ENCODE measurements at places on chromosomes 12 and 14.

DNA sequence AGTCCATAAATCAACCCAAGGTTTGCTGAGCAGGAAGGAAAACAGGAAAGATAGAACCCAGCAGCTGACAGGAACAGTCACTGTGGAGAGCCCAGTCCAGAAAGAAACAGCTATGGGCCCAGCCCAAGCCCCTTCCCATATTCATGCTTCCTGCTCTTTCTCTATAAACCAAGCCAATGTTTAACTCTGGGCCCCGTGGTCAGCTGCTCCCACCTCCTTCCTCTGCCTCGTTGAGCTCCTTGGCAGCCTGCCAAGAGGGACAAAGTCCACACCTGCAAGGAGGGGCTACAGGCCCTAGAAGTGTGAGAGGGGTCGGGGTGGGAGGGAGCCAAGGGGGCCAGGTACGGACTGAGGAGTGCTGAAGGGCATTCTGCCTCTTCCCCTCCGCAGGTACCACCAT is 10.0 kb downstream of the SLC6A13 start:
- DNase-seq = no peak

DNA sequence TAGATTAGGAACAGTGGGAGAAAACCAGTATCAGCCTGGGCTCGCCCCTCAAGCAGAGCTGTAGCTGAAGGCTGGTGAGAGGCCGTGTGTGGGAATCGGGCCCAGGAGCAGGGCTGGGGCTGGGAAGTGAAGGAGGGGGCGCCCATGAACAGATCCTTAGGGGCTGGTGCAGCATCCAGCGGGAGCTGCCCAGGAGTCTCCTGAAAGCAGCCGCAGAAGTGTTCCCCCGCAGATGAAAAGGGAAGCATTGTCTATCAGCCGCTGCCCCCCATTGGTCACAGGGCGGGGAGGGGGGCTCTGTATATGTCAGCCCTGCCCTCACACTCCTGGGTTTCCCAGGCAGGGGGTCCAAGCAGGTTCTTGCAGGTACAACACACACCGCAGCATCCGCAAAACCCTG is 15.6 kb upstream of the RFLNA start:
- no peak for DNase-seq

GRCh38 chr12:111024205-111024801 is 103.9 kb upstream of the MYL2 start:
- peak; percentile 68 for DNase-seq

DNA sequence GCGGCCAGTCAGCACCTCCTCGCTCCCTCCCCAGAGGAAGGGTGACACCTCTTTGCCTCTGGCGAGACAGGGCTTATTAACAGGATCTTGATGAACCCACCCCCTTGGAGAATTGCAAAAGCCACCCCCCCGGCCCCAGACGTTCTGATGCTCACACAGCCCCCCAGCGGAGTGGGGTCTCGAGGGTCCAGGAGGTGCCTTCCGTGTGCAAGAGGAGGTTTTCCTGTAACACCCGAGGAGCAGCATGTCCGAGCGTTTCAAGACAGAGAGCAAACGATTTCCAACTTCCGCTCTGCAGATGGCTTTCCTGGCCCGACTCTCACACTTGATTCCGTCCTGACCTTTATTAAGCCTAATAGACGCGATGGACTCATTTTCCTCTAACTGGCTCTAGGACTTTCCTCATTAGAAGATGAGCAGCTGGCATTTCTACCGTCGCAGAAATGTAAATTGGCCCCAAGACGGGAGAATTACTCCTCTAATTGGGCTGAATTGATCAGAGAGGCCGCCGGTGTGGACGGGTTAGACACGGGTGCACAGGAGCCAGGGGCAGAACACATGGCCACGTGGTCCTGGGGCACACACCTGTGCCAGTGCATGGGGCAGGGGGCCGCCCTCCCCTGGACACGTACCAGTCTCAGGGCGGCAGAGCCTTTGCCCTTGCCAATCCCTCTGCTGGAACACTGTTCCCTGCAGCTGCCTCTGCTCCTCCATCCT is 84.4 kb downstream of the NOC4L start:
- DNase-seq = no peak

DNA sequence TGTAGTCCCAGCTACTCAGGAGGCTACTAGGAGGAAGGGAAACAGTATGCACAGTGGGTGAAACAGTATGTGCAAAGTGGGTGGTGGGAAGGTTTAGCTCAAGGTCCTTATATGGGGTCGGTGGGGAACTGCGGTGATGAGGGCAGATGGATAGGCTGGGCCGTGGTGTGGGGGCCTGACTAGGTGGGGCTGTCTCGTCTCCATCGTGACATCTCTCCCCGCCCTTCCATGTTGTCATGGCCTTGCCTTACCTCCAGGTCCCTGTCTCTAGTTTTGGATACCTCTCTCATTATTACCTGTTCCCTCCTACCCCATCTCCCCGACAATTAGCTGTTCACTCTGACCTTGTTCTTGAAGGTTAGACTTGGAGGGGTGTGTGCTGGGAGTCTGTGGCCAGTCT is 4.4 kb upstream of the NR4A1 start:
- no peak for DNase-seq

DNA sequence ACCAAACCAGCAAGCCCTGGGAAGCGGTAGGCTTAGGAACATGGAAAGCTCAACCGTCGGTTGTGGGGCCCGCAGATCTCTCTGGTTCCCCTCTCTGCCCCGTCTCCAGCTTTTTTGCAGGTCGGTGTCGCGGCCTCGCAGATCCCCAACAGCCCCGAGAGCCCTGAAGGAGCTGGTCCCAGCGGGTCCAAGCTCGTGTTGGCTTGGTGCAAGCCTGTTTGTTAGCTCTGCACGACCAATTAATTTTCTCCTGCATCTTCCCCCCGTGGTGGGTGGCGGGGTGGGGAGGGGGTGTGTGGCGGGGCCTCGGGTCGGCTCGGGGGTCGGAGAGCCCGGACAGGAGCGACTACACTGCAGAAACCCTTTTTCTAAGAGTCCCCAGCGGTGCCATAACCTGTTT is 449 bp upstream of the SLC24A4 start:
- no peak for DNase-seq

- DNase-seq = no peak
Measured at GRCh38 chr12:2666846-2667245, 127.9 kb upstream of the FKBP4 start.

DNA sequence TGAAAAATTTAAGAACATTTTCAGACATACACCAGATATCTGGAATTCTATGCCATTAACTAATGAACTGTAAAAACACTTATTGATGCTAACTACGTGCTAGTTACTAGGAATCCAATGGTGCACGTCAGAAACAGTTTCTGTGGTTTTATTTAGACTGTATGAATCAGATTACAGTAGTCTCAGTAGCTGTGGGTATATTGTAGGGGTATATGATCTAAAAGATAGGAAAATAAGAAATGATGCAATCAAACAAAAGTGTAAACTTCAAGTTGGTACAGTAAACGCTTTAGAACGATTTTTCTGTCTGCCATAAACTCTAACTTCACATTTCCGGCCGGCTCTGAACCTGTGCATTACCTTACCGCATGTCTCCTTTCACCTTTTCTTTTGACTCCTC is 2.3 kb downstream of the ABCC9 start:
- no peak for DNase-seq

GRCh38 chr12:54140588-54141388 is 48.0 kb downstream of the SMUG1 start:
- no peak for DNase-seq

DNA sequence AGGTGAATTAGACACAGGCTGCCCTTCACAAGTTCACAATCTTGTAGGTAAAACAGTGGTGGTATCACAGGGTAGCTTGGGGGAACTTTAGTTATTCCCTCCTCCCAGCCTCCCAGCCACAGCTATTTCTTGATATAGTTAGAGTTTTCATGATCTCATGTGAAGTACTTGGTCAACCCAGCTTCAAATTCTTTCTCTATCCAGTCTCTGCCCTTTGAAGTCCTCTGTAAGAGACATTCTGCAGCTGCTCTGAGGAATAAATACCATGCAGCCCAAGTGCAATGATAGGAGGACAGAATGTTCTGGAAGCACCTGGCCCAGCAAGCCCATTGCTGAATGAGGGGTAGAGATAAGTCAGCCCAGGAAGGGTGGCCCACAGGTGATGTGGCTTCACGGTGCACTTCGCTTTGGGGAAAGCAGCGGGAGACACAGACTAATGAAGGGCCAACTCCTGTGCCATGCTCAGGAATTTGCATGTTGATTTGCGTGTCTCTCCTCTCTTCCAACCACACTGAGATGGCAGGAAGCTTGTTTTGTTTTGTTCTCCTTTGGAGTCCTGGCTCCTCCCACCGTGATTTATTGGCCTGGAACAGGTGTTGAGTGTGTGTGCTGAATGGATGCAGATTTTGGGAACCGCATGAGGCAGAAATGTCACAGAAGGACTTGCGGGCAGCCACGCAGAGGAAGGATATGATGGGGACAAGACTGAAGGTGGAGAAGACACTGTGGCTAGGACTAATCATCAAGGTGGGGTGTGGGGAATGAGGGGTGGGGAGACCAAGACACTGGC is 8.0 kb upstream of the TXNRD1 start:
- DNase-seq = no peak

DNA sequence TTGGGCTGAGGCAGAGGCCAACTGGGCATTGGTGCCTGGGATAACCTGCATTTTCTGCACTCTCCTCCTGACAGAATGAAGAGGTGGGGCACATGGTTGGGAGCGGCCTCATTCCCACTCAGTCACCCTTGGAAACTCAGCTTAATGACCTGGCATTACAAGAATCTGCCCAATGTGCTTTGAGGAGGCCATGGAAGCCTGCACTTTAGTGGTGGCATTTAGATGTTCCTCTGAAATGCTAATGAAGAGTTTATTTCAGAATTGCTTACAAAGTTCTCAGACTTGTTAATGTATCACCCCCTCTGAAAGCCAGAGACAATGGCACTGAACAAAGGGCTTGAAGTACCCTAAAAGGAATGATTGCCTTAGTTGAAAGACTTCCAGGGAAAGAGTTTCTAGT is 71.4 kb upstream of the PARP11 start:
- no peak for DNase-seq

All from activated naive CD8-positive, alpha-beta T cell treated with anti-CD3 and anti-CD28 coated beads, Interleukin-2, amount 10 ng/mL, durations not matched to agents 7 days and 5 days (primary cell).